ENCODE measurements at places on chromosomes 1 and 21.

DNA sequence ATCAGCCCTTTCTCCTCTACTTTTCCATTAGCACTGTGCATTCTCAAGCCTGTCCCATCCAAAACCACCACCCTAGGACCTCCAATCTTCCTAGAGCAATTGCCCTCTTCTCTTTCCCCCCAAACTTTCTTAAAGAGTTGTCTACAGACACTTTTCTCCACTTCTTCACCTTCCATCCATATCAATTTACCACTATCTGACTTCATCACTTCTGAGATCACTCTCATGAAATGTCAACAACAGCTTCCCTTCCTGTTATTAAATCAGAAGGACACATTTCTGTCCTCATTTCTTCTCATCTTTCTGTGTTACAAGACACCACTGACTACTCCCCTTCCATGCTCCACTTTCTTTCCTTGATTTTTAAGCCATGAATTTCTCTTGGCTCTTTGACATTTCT lies 36.0 kb upstream of the CFAP298 start:
- H3K36me3 ChIP-seq, result no peaks in the 10 kb centered on the region
- H3K27ac ChIP-seq, result no peak overlapping the region
- no peaks in the 10 kb centered on the region for H3K4me1 ChIP-seq
- no peaks in the 10 kb centered on the region for H3K27me3 ChIP-seq

DNA sequence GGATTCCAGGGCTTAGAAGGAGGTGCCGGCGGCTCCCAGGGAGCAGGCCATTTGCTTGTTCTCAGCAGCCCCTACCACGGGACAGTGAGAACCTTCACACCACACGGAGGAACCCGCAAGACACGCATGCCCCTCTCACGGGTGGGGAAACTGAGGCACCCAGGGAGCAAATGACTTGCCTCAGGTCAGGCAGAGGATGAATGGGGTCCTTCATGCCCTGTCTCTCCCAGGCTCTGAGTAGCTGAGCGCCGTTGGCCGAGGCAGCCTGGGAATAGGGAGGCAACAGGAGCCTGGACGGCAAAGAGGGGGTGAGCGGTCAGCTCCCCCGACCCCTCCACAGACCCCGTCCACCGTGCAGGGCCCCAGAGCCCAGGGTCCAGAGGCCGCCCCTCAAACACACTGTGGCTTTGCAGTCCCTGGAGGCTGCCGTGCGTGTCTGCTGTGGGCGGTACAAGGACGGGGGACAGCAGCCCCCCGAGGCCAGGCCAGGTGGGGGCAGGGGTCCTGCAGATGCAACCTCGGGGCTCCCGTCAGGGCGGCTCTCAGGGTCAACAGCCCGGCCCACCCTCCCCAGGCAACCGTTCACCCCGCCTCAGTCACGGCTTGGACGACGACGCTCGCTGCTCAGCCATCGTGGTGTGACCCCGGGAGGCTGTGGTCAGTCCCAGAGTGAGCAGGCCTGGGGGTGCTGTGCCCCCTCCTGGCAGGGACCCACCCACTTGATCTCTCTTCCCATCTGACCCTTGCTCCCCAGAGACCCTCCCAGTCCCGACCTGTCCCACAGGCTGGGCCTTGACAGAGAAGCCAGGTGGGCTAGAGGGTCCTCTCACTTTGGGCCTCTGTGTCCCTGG lies 15.8 kb upstream of the COL6A2 start:
- H3K4me1 ChIP-seq, result no peaks in the 10 kb centered on the region
- no peak for DNase-seq
- H3K27me3 ChIP-seq, result no peaks in the 10 kb centered on the region
- no peak overlapping the region for H3K4me3 ChIP-seq

- DNase-seq, result no peak
- peak overlapping the region; percentile 66 for H3K27ac ChIP-seq
- no peaks in the 10 kb centered on the region for H3K27me3 ChIP-seq
- H3K4me3 ChIP-seq, result no peak overlapping the region
- H3K4me1 ChIP-seq, result peaks cover 33% of the 10 kb centered on the region
Measured at GRCh38 chr1:225772848-225773247, 4.8 kb upstream of the SRP9 start.

- no peaks in the 10 kb centered on the region for H3K36me3 ChIP-seq
- no peak overlapping the region for H3K27ac ChIP-seq
- H3K4me3 ChIP-seq, result no peak overlapping the region
- DNase-seq, result no peak
Measured at GRCh38 chr1:27935721-27936120, 921 bp downstream of the SMPDL3B start.

DNA sequence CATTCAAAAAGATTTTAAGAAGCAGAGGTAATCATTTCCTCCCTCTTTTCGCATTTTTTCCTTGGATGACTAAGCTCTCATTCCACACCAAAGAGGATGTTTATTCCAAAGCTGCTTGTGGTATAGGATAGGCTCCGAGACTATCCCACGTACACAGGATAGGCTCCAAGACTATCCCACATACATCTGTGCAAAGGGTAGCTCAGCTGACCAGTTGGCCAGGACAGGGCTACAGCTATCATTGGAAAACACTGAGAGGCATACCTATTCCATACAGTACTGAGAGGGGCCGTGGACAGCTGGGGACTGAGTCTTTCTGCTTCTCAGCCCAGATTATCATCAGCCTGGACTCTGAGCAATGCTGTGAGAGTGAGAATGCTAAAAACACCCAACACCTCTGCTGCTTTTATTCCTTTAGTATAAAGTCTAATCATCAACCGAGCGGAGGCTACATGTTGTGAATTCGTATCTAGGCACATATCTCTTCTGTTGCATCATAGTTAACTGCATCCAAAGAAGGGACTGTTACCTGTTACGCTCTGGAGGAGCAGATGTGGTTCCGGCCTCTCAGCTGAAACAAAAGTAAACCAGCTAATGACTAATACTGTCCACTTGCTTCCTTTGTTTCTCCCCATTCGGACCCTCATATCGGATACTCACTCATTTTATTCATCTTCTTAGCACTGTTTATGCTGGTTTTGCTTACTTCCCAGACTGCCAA lies 141.0 kb downstream of the TNFSF18 start:
- no peaks in the 10 kb centered on the region for H3K36me3 ChIP-seq
- no peak overlapping the region for H3K27ac ChIP-seq
- no peaks in the 10 kb centered on the region for H3K27me3 ChIP-seq

DNA sequence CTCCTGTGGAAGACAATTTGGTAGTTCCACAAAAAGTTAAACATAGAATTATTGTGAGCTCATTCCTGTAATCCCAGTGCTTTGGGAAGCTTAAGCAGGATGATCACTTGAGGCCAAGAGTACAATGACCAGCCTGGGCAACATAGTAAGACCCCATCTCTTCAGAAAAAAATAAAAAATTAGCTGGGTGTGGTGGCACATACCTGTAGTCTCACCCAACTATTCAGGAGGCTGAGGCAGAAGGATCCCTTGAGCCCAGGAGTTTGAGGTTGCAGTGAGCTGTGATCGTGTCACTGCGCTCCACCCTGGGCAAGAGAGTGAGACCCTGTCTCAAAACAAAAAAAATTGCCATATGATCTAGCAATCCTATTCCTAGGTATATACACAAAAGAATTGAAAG lies 4.1 kb upstream of the CHML start:
- no peaks in the 10 kb centered on the region for H3K36me3 ChIP-seq
- no peak overlapping the region for H3K27ac ChIP-seq

GRCh38 chr1:96144636-96145035 lies 576.9 kb upstream of the PTBP2 start:
- no peak overlapping the region for H3K27ac ChIP-seq
- no peaks in the 10 kb centered on the region for H3K36me3 ChIP-seq
- no peak for DNase-seq
- H3K4me1 ChIP-seq, result no peaks in the 10 kb centered on the region
- no peak overlapping the region for H3K4me3 ChIP-seq

DNA sequence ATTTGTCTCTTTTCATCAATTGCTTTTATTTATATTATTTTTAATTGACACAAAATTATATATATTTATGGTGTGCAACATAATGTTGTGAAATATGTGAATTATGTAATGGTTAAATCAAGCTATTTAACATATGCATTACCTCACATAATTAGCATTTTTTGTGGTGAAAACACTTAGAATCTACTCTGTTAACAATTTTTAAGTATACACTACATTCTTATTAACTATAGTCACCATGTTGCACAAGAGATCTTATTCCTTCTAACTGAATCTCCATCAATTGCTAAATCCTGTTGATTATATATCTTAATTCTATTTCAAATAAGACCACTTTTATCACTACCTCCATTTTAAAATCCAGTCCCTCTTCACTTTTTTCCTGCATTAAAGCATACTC lies 42.5 kb downstream of the PLPPR5 start:
- DNase-seq, result no peak
- no peak overlapping the region for H3K27ac ChIP-seq
- H3K4me3 ChIP-seq, result no peak overlapping the region
- H3K27me3 ChIP-seq, result no peaks in the 10 kb centered on the region

Measured in Panc1 (cell line).